ENCODE measurements at places on chromosomes 4 and X. TPM values are rescaled to one million over a fixed set of nuclear protein-coding genes. Genes with fewer than 3 reads are reported as not detected.

- DNase-seq = peak; percentile 46
Observed at GRCh38 chrX:80808881-80809411, 731 bp downstream of the BRWD3 start.

- DNase-seq = no peak
Observed at GRCh38 chr4:93771640-93772411, 56.7 kb upstream of the ATOH1 start.

DNA sequence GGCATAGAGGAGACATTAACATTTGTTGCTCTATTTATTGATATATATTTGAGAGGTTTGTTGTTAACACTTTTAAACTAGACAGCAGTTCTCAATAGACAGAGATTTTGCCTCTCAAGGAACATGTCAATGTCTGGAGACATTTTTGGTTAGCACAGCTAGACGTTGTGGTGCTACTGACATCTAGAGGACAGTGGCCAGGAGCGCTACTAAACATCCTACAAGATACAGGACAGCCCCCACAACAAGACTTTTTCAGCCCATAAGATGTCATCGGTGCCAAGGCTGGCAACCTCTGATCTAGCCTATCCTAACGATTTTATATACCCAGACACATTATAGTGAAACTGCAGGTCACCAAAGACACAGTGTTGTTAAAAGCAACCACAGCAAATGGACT, 18.4 kb upstream of the CTSO start:
- DNase-seq = no peak

OCIAD1 gene
- 107 TPM for total RNA-seq

TEX13D gene
- total RNA-seq = 0.10 TPM

- no peak for DNase-seq
Observed at GRCh38 chr4:1633993-1634392, 50.1 kb downstream of the FAM53A start.
